Brain pericyte (primary cell): ENCODE measurements at places on chromosomes 3 and 15.

DNA sequence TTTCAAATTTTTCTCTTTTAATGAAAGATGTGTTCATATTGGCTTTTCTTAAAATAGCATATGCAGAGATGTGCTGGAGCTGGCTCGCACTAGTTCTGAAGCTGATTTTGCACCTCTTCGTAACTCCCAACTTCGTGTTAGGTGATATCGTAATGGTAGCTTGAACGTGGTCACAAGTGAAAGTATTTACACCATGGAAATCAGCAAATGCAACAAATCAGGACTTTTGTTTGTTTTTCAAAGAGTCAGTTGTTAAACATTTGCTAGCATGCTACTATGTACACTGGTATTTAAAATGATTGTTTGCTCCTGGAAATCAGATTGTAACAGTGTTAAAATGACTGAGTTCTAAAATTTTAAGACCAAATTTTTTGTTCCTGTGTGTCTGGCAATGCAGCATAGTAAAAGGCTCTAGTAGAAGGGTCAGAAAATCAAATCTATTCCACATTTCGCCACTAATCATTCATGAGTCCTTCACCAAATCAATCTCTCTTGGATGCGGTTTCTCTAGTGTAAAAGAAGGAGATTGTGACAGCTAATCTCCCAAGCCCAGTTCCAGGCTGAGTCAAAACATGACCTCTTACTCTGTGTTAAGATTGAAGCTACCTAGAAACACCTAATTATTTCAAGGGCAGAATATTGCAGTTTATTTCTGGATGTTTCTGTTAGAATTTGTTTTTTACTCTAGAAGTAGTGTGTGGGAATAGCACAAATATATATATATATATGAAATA, 34.3 kb upstream of the CMC1 start:
- no peak for DNase-seq

DNA sequence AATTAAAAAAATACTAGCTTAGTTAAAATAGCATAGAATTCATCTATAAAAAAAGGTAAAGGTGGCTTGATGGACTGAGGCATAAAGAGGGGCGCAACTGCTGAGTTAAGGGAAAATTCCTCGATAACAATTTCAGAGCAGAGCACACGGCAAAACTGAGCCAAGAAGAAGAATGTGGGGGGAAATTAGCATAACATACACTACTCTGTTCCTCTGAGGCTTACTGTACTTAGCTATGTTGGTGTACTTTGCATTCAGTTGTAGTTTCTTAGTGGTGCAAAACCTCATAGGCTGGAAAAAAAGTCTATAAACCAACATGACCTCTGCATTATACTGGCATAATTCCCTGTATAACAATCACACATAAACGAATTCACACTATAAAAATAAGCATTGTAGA, 357.9 kb upstream of the LRRC3B start:
- DNase-seq: no peak

DNA sequence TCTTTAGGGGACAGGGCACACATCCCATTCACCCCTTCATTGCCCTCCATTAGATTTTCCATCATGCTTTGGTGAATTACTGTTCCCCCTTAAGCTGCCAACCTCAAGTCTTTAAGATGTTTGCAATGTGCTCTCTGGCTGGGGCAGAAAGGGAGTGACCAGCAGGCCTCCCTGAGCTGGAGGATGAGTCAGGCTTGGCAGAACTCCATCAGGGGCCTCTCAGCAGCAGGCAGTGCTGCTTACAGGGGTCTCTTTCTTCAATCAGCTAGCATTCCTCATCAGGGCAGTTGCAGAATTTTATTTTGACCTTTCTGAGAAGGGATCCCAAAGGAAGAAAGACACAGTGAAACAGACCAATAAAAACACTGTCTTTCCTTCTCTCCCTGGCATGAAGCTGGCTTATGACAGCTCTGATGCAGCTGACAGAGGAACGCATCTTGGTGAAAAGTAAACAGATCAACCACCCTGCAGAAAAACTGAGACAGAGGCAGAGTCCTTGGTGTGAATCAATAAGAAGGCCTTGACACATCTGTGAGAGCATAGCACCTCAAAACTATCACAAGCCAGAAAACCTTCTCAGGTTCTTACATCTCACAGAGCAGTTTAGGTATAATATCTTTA, 88.7 kb upstream of the MRPL3 start:
- no peak for DNase-seq

- no peak for DNase-seq
These were observed 23.5 kb downstream of the TMEM43 start for GRCh38 chr3:14148041-14148985.

DNA sequence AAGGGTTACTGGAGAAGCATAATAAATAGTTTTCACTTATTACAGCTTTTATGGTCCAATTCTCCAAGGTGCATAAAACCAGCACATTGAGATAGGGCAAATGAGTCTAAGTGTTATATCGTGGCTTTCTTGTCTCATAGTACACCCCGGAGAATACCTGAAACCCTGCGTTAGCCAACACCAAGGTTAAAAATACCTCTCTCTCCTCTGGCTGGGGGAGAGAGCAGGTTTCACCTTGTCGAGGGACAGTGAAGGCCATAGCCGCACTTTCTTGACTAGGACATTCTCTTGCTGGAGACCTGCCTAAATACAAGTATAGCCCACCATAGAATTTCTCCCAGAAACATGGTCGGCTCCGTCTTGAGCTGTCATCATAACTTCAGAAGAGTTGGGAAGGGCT, 51.4 kb upstream of the ATOSA start:
- DNase-seq: no peak

GRCh38 chr15:92817339-92817886, 82.7 kb upstream of the CHD2 start:
- no peak for DNase-seq

- no peak for DNase-seq
These were observed 7.8 kb downstream of the SLC28A2 start for GRCh38 chr15:45259796-45260195.

GRCh38 chr15:84788500-84788899, 28.7 kb upstream of the ALPK3 start:
- no peak for DNase-seq

- DNase-seq: no peak
These were observed 17.0 kb downstream of the CX3CR1 start for GRCh38 chr3:39262846-39263245.

DNA sequence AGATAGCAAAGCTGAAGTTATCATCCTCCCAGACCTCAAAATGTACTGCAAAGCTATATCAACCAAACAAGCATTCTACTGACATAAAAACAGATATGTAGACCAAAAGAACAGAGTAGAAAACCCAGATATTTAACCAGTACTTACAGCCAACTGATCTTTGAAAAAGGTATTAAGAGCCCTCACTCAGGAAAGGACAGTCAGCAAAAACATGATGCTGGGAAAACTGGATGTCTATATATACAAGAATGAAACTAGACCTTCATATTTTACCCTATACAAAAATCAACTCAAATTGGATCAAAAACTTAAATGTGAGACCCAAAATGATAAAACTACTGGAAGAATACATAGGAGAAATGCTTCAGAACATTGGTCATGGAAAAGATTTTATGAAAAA, 87.5 kb upstream of the MME start:
- DNase-seq: no peak
